ENCODE measurements at places on chromosomes 1 and 21.

DNA sequence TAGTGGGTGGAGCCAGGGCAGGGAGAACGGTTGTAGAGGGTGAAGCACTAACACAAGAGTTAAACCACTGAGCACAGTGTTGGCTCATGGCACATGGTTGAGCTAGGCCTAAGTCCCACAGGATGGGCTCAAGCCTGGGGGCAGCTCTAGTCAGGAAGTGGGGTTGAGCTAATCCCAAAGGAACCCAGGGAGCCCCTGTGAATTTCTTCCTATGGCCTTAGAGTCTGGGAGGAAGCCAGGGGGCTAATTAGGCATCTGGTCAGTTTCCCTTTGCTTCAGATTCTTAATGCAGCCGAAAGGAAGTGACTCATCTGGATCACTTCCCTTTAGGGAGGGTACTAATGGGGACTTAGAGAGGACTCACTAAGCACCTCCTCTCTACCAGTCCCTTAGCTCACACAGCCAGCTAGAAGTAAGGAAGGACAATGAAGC lies 10.1 kb downstream of the CFAP45 start:
- no peak for DNase-seq

DNA sequence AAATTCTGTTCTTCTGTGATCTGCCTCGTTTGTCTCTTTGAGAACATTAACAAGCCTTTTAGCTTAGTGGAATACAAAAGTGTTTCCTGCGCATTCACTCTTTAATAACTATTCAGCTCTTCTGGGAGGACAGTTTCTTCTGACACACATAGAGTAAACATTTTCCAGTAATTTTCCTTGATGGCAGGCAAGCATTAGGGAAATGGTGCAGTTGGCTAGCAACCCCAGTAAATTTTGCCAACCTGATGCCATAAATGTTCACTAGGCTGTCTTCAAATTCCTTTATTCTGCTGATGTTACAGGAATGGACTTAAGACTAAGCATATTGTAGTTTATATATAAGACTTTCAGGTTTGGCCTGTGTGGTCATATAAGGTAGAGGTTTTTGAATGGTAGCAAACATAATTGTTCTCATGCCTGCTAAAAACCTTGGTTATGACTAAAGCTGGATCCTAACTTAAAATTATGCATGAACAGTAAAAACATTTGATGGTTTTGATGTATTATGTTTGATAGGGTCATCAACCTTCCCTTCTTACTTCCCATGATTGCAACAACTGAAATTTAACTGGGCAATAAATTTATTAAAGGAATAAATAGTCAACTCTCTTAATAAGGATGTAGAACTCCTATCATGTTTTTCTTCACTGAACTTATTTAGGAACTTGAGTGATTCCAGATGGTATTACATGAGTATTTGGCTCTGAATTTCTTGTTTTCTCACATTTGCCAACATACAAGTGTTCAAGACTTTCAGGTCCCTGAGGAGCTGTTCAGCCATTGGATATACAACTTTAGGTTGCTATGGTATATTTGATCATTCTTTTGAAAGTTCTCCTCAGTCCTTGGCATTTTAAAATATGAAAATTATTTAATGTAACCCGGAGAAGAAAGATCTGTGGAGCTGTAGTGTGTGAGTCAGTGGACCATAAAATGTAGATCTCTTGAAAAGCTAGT lies 223.4 kb downstream of the FMN2 start:
- DNase-seq, result no peak

GRCh38 chr1:52403566-52404115 lies 582 bp downstream of the ORC1 start:
- DNase-seq, result peak; percentile 45

DNA sequence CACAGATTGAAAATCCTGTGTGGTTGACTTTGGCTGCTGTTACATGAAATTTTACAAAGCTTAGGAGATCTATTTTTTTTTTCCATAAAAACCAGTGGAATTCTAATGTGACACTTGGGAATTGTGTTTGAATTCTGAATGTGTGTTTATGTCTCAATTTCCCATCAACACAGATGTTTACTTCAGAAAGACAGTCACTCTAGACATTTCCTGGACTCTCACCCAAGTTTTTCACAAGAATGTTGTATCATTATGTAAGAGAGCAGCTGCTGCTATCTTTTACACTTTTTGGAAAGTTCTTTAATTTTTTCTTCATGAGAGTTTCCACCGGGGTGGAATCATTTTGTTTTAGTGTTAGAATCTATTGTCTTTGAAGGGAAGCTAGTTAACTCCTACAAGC lies 210.1 kb downstream of the GIPC2 start:
- DNase-seq, result no peak

DNA sequence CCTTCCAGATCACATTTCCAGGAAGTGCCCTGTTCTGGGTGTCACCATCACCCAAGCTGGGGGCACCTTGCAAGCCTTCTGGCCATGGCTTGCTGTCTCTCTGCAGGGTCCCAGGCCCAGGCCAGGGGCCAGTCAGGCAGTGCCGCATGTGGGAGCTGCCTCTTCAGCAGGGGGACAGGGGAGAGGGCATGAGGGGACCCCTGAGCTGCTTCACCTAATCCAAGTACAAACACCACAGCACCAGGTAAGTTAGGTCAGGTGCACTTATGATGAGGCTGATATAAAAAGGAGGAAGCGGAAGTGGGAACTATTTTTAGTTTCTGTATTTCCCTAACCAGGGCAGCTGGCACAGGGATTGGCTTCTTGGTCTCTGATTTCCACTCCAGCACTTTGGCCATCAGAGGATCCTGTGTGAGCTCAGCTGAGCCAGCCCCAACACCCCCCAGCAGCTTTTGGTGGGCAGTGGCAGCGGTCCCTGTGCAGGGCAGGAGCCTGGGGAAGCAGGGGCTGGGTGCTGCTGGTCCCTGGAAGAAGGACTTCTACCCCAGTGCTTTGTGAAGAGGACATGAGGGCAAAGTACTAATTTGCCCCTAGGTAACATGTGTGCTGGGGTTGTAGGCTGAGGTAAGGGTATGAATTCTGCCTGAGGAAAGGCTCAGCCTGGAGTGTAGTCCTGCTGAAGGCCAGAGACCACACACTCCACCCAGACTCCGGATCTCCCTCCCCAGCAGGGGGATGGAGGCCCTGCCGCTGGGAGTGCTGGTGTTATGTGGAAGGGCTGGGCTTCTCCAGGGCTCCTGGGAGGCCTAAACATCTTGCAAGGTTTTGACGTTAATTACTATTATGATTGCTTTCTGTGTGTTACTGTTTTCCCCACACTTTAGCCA lies 3.3 kb upstream of the PCBP3 start:
- DNase-seq, result no peak

DNA sequence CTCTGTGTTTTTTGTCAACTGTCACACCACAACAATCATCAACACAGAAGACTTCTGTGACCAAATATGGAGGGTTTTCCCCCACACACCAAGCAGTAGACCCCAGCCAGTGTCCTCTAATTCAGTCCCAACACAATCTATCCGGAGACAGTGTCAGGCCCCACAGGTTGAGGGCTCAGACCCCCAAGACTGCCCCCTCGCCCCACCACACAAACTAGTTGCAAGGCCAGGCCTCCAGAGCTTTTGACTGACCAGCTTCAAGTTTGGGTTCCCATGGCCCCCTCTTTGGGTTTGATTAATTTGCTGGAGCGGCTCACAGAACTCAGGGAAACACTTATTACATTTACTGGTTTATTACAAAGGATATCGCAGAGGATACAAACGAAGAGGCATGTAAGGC lies 37.2 kb downstream of the NEK2 start:
- DNase-seq, result no peak

DNA sequence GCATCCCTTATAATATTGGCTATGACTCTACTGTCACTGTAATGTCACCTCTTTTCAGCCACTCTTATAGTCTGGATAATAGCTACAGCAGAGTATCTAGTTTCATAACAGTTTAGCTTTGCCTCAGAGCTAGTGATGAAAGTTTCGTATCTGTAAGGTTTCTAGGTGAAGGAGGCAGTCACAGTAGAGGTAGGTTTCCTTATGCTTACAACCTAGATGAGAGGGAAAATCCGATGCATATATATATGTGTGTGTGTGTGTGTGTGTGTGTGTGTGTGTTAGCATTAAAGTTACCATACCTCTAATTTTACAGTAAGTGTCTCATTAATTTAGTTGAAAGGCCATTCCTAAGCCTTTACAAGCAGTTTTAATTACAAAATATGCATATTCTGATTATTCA lies 2.2 kb upstream of the TOR1AIP2 start:
- DNase-seq, result no peak

GRCh38 chr1:244945109-244945671 lies 80.8 kb upstream of the HNRNPU start:
- DNase-seq, result no peak

GRCh38 chr1:45393718-45394302 lies 53.6 kb upstream of the MUTYH start:
- DNase-seq, result no peak

DNA sequence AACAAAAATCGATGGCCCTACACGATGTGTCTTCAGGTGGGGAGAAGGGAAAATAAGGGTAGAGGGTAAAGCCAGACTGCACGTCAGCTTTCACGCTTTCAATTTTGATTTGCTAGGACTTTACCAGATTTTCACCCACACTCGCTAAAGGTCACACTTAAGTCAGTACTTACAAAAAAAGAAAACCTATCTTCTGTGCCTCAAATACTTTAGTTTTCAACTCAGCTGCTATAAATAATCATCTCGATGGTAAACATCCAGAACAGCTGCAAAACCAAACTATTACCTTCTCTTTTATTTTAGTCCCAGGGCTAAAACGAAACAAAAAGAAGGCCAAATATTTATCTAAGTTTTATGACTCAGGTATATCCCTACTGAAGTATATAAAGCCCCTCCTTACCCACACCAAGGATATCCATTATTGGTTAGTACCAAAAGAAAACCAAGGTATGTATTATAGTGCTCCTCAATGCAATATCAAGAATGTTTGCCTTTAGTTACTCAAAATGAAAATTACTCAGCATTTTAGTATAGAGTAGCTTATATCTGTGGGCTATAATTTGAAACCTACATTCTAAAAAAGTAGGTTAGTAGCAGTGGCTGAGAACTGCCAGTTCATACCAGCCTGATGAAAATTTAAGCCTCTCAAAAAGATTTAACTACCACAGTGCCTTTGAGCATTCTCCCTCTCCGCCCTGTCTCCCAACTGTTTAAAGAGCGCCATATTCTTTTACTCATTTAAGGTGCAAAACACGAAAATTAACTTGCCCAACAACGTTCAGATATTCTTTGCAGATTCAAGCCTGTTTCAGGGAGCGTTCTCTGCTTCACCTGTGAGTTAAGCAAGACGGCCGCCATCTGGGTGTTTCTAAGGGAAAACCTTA lies 1.5 kb downstream of the CSDE1 start:
- no peak for DNase-seq

DNA sequence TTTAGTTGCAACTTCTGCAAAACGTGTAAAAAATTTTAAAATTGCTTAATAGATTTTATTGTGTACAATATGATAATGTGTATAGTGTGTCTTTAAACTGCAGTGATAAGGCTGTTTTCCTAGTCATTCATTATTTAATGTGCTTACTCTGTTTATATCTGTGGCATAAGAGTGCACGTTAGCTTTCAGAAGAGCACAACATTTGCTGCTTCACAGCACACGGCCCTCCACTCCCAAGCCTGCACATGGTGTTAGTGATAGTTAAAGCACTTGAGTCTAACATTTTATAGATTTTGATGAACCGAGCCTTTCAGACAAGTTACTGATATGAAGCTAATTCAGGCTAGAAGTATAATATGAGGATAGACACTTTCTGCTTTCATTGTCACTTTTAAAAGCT lies 120.6 kb downstream of the ADGRL2 start:
- DNase-seq, result no peak
